Activated CD4-positive, alpha-beta T cell treated with anti-CD3 and anti-CD28 coated beads for 36 hours (primary cell): ENCODE measurements at places on chromosomes 3 and 15. TPM values are rescaled to one million over a fixed set of nuclear protein-coding genes. Genes with fewer than 3 reads are reported as not detected.

The A4GNT gene
- not detected for total RNA-seq

The CSTA gene
- not detected for total RNA-seq

DNA sequence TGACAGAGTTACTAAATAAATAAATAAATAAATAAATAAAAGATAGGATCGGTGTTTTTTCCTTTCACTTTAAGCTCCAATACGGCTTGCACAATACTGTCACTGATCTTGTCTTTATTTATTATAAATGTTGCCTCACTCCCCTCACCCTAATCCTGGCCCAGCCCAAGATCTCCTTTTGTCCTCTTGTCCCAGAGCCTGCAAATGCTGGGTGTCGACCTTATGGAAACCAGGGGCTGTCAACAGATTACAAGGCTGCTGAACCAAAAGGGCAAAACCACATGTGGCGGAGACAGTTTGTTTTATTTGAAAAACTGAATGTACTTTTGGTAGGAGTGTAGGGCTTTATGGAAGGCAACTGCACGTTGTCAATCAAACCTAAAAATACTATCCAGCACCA, 75.9 kb downstream of the RFTN1 start:
- no peak for DNase-seq
- no peaks in the 10 kb centered on the region for H3K27me3 ChIP-seq
- H3K4me1 ChIP-seq: peaks cover 22% of the 10 kb centered on the region
- no peak overlapping the region for H3K27ac ChIP-seq

The LRTM1 gene
- not detected for total RNA-seq

DNA sequence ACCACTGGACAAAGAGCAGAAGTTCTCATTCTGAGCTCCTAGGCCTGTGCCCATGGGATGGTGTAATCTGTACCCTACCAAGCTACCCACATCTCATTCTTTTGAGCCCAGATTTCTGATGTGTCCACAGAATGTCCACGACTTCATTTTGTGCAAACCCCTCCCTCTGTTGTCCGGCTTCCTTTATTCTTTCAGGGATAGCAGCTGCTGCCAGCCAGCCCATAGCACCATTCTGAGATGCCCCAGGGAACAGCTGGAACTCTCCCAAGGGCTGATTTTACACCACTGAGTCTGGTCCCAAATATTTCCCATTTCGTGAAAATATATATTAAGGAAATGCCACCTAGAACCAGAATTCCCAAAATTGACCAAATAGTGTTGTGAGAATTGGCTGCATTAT, 236.6 kb downstream of the SATB1 start:
- no peaks in the 10 kb centered on the region for H3K4me1 ChIP-seq
- peaks cover 10% of the 10 kb centered on the region for H3K27me3 ChIP-seq
- H3K36me3 ChIP-seq: no peaks in the 10 kb centered on the region
- no peak for DNase-seq

- no peaks in the 10 kb centered on the region for H3K27me3 ChIP-seq
- no peak for DNase-seq
- H3K27ac ChIP-seq: no peak overlapping the region
- peaks cover 14% of the 10 kb centered on the region for H3K4me1 ChIP-seq
Measured at GRCh38 chr15:89021224-89021623, 67.0 kb upstream of the ABHD2 start.

The GPR176 gene
- 0.14 TPM for total RNA-seq

GRCh38 chr15:83904107-83905040, 250.5 kb downstream of the ADAMTSL3 start:
- H3K4me1 ChIP-seq: no peaks in the 10 kb centered on the region
- H3K27ac ChIP-seq: no peak overlapping the region

GRCh38 chr3:24167429-24167828, 222.3 kb downstream of the NR1D2 start:
- no peak overlapping the region for H3K4me3 ChIP-seq
- H3K27me3 ChIP-seq: peaks cover 4% of the 10 kb centered on the region
- no peak for DNase-seq
- no peaks in the 10 kb centered on the region for H3K36me3 ChIP-seq
- no peak overlapping the region for H3K27ac ChIP-seq

The GAP43 gene
- total RNA-seq: not detected

GRCh38 chr3:129777806-129778205, 115.7 kb downstream of the TMCC1 start:
- no peak overlapping the region for H3K27ac ChIP-seq
- H3K4me1 ChIP-seq: no peaks in the 10 kb centered on the region
- H3K4me3 ChIP-seq: no peak overlapping the region
- H3K36me3 ChIP-seq: peaks cover 2% of the 10 kb centered on the region
- no peaks in the 10 kb centered on the region for H3K27me3 ChIP-seq
- no peak for DNase-seq

The ZBTB47 gene
- 0.60 TPM for total RNA-seq

DNA sequence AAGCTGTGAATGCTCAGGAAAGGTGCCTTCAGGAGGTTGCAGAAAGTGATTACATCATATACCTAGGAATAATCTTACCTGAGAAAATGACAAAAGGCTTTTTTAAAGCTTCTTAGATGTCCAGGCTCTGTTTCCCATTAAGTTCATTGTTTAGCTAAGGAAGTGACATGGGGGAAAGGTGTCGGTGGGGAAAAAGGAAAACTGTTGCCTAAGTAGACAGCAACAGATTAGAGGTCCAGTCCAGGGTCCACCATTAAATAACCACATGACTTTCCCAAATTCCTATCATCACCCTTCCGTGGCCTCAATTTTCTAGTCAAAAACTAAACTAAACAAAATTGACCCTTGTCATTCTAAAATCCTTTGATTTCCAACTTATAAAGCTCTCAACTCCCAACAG, 4.3 kb downstream of the WWTR1 start:
- H3K27me3 ChIP-seq: peaks cover 41% of the 10 kb centered on the region
- H3K4me1 ChIP-seq: peaks cover 10% of the 10 kb centered on the region
- DNase-seq: no peak
- H3K4me3 ChIP-seq: no peak overlapping the region

DNA sequence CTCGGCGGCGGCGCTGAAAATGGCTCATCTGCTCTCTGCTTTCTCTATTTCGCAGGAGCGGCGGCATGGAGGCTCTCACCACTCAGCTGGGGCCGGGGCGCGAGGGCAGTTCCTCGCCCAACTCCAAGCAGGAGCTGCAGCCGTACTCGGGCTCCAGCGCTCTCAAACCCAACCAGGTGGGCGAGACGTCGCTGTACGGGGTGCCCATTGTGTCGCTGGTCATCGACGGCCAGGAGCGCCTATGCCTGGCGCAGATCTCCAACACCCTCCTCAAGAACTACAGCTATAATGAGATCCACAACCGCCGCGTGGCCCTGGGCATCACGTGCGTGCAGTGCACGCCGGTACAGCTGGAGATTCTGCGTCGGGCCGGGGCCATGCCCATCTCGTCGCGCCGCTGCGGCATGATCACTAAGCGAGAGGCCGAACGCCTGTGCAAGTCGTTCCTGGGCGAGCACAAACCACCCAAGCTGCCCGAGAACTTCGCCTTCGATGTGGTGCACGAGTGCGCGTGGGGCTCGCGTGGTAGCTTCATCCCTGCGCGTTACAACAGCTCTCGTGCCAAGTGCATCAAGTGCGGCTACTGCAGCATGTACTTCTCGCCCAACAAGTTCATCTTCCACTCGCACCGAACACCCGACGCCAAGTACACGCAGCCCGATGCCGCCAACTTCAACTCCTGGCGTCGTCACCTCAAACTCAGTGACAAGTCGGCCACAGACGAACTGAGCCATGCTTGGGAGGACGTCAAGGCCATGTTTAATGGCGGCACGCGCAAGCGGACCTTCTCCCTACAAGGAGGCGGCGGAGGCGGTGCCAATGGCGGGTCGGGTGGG, 790 bp downstream of the SKOR1 start:
- H3K4me3 ChIP-seq: peak overlapping the region; percentile 36
- H3K27me3 ChIP-seq: peaks cover 69% of the 10 kb centered on the region
- H3K27ac ChIP-seq: no peak overlapping the region
- peak; percentile 39 for DNase-seq

The ZIC1 gene
- not detected for total RNA-seq

The TM4SF1 gene
- total RNA-seq: not detected

DNA sequence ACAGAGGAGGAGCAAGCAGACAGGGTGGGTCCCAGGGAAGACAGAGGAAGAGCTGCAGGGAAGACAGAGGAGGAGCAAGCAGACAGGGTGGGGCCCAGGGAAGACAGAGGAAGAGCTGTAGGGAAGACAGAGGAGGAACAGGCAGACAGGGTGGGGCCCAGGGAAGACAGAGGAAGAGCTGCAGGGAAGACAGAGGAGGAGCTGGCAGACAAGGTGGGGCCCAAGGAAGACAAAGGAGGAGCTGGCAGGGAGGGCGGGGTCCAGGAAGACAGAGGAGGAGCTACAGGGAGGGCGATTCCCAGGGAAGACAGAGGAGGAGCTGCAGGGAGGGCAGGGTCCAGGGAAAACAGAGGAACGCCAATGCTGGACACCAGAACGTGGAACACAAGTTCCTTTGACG, 66.5 kb downstream of the PLXNA1 start:
- no peak overlapping the region for H3K4me3 ChIP-seq
- DNase-seq: no peak
- H3K27me3 ChIP-seq: peaks cover 4% of the 10 kb centered on the region
- H3K4me1 ChIP-seq: no peaks in the 10 kb centered on the region

- no peaks in the 10 kb centered on the region for H3K36me3 ChIP-seq
- H3K27me3 ChIP-seq: no peaks in the 10 kb centered on the region
- peaks cover 23% of the 10 kb centered on the region for H3K4me1 ChIP-seq
- DNase-seq: no peak
- no peak overlapping the region for H3K4me3 ChIP-seq
Measured at GRCh38 chr3:13044496-13045240, 28.6 kb downstream of the IQSEC1 start.

DNA sequence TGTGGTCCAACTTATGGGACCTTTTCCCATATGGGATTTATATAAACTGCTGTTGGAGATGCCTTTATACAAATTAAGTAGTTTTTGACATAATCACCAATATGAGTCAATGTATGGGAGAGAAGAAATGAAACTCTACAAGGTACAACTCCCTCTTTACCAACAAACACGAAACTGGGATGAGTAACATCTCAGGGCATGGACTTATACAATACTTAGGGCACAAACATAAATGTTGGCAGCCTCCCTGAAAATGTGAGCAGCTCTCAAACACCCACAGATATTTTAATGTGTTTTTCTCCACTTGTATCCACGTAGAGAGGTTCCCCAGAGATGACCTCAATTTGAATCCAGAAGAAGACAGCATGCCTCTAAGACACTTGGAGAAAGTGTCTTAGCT, 161.6 kb downstream of the MAGI1 start:
- no peak overlapping the region for H3K27ac ChIP-seq
- H3K4me1 ChIP-seq: no peaks in the 10 kb centered on the region
- no peaks in the 10 kb centered on the region for H3K36me3 ChIP-seq
- H3K4me3 ChIP-seq: no peak overlapping the region
- no peak for DNase-seq
- peaks cover 2% of the 10 kb centered on the region for H3K27me3 ChIP-seq

GRCh38 chr3:196849180-196849741, 18.5 kb upstream of the SENP5 start:
- H3K36me3 ChIP-seq: no peaks in the 10 kb centered on the region
- H3K4me1 ChIP-seq: peaks cover 2% of the 10 kb centered on the region
- DNase-seq: no peak
- H3K4me3 ChIP-seq: no peak overlapping the region
- H3K27ac ChIP-seq: no peak overlapping the region

GRCh38 chr15:90557186-90558084, 27.7 kb downstream of the CRTC3 start:
- H3K36me3 ChIP-seq: peaks cover 25% of the 10 kb centered on the region
- peaks cover 76% of the 10 kb centered on the region for H3K4me1 ChIP-seq
- H3K27me3 ChIP-seq: no peaks in the 10 kb centered on the region
- H3K27ac ChIP-seq: peak overlapping the region; percentile 77

- H3K27me3 ChIP-seq: peaks cover 2% of the 10 kb centered on the region
- H3K4me1 ChIP-seq: no peaks in the 10 kb centered on the region
- no peak overlapping the region for H3K27ac ChIP-seq
Measured at GRCh38 chr3:134625462-134625861, 25.4 kb downstream of the KY start.

The PP2D1 gene
- total RNA-seq: not detected

DNA sequence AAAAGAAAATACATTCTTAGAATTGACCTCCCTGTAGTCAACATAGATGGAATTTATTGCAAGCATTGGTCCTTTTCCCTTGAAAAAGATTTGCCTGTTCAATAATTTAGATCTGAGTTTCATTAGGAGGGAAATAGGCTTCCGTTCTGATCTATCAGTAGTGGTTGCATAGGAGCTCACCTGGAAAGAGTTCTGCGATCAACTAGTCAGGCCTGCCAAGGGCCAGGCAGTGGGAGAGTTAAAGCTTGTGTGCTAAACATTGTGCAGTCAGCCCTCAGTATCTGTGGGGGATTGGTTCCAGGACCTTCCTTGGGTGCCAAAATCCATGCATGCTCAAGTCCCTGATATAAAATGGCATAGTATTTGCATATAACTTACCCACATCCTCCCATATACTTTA, 29.6 kb upstream of the IDH2 start:
- no peak overlapping the region for H3K4me3 ChIP-seq
- no peak for DNase-seq
- H3K36me3 ChIP-seq: no peaks in the 10 kb centered on the region
- H3K4me1 ChIP-seq: no peaks in the 10 kb centered on the region
- H3K27ac ChIP-seq: no peak overlapping the region
- peaks cover 2% of the 10 kb centered on the region for H3K27me3 ChIP-seq

- no peaks in the 10 kb centered on the region for H3K27me3 ChIP-seq
- H3K27ac ChIP-seq: no peak overlapping the region
- no peaks in the 10 kb centered on the region for H3K36me3 ChIP-seq
Measured at GRCh38 chr15:54829821-54830220, 366.9 kb downstream of the RSL24D1 start.

The GOLGA8G gene
- not detected for total RNA-seq
